Activated CD4-positive, CD25-positive, alpha-beta regulatory T cell (primary cell): ENCODE measurements at places on chromosomes 6 and 20.

DNA sequence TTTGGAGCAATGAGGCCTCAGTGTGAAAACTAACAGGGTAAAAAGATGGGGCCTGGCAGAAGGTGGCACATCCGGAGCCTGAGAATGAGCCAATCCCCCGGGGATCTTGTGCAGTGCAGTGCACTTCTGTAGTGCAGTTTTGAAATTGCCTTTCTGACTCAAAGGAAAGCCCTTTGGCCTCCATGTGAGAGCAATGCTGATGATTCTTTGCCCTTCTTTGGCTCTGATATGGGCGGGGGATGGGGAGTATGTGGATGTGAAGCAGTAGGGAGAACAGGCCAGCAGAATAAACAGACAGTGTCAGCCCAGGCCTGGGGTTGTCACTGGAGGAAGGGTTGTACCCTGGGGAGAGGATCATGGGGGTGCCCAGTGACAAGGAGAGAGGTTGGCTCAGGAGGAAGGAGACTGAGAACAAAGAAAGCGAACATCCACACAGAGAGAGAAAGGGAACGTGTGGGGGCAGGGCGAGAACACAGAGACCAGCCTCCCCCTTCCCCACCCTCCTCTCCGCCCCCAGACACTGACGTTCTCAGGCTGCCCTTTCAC lies 351.2 kb downstream of the CDC5L start:
- DNase-seq, result no peak

- no peak for DNase-seq
These were observed 291.8 kb downstream of the BMP7 start for GRCh38 chr20:56974499-56975250.

DNA sequence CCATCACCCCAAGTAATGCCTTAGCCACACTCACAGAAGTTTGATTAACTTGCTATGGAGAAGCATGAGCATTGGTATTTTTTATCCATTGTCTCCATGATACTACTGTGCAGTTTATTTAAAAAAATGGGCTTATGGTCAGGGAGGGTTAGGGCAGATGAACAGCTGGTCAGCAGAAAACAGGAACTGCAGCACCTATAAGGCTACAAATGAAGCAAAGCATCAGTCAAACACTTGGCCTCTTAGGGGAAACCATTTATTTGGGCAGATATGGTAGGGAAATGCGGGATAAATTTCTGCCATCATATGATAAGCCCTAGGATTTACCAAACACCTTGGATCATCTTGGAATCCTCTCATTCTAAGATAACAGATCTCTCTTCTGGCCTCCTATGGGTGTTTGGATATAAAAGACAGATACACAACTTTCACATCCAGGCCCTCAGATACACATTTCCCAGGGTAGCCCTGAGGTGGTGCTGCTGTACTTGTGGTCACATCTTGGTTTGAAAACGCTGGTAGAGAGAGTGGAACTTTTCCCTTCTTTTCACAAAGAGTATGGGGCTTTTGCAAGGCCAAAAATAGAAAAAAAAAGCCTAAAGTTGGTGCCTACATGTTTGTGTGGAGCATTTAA lies 42.8 kb upstream of the AHI1 start:
- DNase-seq, result no peak

- no peak for DNase-seq
These were observed 809.4 kb upstream of the CITED2 start for GRCh38 chr6:140183881-140184280.

- DNase-seq, result no peak
These were observed 25.9 kb upstream of the NAA20 start for GRCh38 chr20:19991308-19991707.
